ENCODE measurements at places on chromosomes 4 and X.

DNA sequence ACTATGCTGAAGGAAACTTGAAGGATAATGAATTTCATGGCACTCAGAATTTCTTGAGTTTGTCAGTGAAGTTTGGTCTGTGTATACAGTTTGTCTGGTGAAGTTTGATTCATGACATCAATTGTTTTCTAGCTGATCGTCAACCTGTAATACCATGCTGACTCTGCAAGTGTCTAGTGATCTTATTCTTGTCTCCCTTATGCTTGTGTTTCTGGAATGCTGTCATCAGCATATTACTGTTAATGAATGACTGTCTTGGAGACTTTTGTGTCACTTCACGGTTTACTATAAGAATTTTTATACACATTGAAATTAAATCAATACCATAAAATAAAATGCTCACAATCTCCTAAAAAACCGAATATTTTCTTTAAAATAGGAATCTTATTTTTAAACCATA lies 779.0 kb downstream of the CCSER1 start:
- DNase-seq = no peak

DNA sequence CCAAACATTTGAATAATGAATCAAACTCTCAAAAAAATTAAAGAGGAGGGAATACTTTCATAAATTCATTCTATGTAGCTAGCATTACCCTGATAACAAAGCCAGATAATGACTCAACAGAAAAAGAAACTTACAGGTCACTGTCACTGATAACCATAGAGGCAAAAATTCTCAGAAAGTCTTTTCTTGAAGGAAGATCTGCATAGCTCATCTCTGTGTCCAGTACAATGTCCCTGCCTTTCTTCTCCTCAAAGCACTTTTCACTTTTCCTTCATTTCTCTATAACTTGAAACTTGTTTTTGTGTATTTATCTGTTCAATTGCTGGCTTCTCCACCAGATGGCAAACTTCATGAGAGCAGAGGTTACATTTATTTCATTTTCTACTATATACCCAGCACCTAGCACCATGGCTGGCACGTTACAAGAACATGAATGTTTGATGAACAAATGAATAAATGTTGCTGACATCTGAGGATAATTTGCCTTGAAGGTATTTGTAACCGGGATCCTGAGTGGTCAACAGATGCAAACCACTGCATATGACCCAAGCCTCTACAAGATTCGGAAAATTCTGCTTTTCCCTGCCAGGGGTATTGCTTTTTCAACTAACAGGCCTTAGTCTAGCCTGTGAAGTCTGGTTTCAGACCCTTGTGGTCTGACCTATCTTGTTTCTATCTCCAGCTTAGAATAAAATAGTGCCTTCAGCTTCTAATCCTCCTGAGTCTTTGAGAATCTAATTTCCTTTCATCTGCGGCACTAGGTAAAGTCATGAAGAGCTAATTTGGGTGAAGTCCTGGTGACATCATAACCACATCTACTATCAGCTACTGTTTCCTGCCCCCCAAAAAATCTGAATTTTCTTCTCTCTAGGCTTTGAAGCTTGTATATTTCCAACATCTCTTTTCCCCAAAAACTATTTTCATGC lies 52.5 kb upstream of the ANTXR2 start:
- no peak for DNase-seq

DNA sequence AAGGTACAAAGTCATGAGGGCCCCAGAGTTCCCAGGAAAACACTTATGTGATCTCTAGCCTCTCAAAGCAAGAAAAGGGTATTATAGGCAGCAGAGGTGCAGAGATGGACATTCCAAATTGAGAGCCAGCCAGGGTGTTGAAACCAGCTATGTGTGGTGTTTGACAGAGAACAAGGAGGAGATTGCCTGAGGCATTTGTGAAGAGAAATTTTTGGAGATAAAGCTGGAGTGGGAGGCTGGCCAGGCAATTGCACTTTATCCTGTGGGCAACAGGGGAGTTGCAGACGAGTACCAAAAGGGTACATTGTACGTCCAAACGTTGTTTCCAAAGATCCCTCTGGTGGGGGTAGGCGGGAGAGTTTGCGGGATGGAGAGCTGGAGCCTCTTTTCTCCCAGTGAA lies 2.5 kb upstream of the GABRE start:
- no peak for DNase-seq

DNA sequence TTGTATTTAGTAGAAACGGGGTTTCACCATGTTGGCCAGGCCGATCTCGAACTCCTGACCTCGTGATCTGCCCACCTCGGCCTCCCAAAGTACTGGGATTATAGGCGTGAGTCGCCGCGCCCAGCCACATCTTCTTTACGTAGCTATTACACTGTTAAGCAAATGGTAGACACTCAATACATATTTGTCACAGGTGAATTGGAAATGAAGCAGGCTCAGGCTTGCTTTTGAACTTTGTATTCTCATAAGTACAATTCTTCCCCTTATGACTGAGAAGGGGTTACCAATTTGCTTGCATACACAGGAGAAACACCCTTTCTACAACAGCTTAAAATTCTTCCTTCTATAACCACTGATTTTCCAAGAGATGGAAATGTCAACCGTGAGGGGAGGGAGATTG lies 787 bp upstream of the SRPX2 start:
- DNase-seq = no peak

- peak; percentile 24 for DNase-seq
Observed at GRCh38 chrX:45769761-45770582, 569.3 kb upstream of the DIPK2B start.

DNA sequence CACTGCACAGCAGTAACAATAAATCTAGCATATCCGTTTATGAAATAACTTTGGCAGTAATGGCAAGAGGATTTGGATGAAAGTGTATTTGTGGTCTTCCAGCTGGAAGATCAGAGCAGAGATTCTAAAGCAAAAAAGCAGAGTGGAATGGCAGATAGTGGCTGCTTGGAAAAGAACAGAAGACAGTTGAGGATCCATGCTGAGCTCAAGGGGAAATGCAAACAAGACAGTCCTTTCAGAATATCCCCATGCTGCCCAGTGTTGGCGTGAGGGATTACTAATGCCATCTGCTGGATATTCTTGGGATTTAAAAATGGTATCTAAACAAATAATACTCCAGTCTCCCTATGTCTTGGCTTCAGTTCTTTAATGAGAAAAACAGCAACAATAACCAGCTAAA lies 629.1 kb upstream of the ATOH1 start:
- DNase-seq = no peak

- DNase-seq = no peak
Observed at GRCh38 chr4:43782391-43782790, 666.2 kb downstream of the KCTD8 start.

Data from testis (tissue), 5 donors.